Spinal cord (tissue), 10 donors: ENCODE measurements at places on chromosomes 5 and 9.
A peak's percentile ranks its signal among the peaks of the same experiment; 100 is the strongest.

DNA sequence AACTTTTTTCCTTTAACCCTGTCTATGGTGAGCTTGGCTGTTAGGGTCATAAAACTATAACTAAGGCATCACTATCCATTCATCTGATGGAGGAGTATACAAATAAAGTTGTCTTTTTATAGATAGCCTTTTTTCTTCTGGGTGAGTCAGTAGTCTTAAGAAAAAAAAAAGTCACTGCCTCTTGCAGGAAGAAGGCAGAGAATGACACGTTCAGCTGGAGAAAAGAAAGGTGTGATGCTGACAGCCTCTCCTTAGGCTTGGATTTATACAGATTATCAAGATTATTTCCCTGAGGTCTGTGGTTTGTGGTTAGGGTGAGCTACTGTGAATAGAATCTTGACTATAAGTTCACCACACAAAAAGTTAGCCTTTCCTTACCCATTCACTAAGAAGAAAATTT lies 23.0 kb downstream of the EPB41L4B start:
- DNase-seq: no peak

DNA sequence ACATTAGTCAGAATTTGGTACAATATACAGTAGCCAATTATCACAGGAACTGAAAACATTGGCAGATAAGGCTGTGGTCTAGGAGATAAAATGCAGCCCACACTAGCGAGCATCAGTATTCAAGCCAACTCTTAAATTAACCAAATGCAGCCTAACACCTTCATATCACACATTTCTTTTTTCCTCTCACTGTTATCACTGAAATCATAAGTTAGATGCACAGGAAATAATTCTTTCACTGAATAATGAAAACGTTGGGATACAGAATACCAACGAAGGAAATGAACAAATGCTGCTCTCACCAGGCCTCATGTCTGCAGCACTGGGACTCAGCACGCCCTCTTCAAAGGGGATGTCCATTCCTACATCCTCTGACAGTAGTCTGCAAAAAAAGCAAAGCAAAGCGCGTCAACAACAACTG lies 109.1 kb upstream of the PCA3 start:
- peak; percentile 24 for DNase-seq

- DNase-seq: no peak
Measured at GRCh38 chr9:77438653-77439052, 209.5 kb downstream of the GNA14 start.

- DNase-seq: no peak
Measured at GRCh38 chr5:93930098-93930497, 188.7 kb upstream of the POU5F2 start.

- DNase-seq: no peak
Measured at GRCh38 chr9:1366276-1366675, 316.1 kb downstream of the DMRT2 start.

- no peak for DNase-seq
Measured at GRCh38 chr5:181198905-181199519, 6.0 kb downstream of the TRIM7 start.

DNA sequence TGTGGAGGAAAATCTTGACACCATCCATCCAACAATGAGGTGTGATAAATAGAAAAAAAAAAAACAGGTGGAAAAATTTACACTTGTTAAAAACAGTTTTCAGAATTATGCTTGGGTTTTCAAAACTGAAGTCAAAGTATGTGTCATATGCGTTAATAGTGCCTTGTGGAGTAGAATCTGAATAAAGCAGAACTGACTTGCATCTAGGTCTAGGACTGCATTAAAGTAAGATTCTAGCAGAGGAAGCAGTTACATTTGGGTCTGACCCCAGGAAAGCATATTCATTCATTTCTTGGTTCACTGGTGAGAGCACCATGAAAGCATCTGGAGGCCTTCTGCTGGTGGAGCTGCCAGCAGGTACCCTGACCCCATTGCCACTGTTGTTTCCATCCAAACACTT lies 89.0 kb downstream of the MARCHF3 start:
- DNase-seq: no peak

- DNase-seq: no peak
Measured at GRCh38 chr9:23739753-23740152, 86.3 kb downstream of the ELAVL2 start.

DNA sequence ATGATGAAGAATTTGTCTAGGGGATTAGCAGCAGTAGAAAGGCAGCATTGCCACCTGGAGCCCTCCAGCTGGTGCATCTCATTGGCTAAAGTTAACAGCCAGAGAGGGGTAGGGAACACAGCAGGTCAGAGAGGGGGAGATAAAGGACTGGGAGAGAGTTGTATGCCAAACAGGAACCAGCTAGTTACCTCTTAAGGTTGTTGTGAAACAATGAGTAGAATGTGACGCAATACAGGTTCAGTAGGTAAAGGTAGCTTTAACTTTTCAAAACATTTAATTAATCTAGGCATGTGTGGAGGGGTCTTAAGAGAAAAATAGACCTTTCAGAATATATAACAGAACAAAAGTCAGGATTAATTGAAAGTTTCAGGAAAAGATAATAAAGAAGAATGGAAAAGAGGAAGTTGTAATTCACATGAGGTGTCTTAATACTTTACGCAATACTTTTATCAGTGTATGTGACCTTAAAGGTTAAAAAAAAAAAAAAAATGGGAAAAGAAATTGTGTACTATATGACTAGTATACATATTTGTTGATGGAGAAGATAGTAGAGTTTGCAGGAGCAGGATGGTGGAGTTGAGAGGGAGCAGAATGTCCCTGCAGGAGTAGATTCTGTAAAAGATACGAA lies 14.3 kb downstream of the FBXO38 start:
- no peak for DNase-seq

GRCh38 chr9:136729144-136729543 lies 13.6 kb downstream of the LCN10 start:
- DNase-seq: no peak

DNA sequence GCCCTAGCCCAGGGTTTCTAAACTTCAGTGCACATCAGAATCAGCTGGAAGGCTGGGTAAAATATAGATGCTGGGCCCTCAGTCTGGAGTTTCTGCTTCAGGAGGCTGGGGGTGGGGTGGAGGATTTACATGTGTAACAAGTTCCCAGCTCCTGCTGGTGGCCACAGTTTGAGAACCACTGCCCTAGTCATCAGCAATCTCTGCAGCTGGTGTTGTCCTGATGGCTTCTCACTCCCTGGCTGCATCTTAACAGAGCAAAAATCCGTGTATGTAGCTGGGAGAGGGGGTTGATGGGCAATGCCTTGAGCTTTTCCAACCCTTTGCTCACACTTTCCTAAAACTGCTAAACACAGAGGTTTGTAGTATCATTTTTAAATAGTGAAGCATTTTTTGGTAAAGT lies 186.0 kb upstream of the KLF9 start:
- DNase-seq: no peak

DNA sequence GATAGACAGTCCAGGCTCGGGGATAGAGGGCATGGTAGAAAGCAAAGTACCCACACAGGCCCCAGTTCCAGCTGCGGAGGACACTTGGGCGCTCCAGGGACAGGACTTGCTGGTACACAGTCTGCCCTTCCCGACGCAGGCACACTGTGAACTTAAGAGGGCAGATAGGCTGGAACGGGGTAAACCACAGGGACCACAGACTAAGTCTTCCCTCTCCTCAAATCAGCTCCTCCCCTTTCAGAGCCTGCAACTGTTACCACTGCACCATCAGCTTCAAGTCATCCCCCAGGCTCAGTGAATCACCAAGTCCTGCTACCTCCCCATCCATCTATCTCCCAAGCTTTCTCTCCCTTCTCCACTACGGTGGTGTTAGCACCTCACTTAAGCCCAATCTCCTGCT lies 7.3 kb downstream of the GBA2 start:
- DNase-seq: no peak

- no peak for DNase-seq
Measured at GRCh38 chr5:53645078-53645477, 84.6 kb downstream of the NDUFS4 start.

- DNase-seq: no peak
Measured at GRCh38 chr5:135231289-135231688, 167.7 kb downstream of the MACROH2A1 start.

DNA sequence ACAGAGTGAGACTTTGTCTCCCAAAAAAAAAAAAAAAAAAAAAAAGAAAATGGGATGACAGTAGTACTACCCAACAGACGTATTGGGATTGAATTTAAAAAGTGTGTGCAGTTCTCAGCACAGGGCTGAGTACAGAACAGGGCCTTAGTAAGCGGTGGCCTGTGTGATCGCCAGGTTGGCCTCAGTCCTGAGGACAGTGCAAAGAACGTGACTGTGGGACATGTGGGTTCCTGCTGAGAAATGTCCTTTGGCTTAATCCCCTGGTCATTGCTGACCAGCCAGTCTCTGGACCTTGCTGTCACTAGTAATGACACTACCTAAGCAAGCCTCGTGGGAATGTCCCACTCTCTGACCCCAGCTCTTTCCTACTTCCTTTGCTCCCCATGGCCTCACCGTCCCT lies 13.3 kb downstream of the GTF3C5 start:
- no peak for DNase-seq

DNA sequence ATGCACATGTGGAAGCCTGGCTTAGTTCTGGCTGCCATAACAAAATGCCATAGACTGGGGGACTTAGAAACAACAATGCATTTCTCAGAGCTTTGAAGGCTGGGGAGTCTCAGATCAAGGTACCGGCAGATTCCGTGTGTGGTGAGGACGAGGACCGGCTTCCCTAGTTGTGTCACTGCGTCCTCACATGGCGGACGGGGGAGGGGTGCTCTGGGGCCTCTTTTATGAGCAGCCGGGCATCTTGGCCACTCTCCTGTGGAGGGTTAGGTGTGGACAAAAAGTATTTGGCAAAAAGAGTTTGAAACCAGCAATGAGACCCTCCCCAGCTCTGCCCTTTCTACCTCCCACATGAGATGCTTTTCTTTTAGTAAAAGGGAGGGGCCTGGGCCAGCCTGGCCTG lies 118.5 kb upstream of the LPCAT1 start:
- DNase-seq: no peak

DNA sequence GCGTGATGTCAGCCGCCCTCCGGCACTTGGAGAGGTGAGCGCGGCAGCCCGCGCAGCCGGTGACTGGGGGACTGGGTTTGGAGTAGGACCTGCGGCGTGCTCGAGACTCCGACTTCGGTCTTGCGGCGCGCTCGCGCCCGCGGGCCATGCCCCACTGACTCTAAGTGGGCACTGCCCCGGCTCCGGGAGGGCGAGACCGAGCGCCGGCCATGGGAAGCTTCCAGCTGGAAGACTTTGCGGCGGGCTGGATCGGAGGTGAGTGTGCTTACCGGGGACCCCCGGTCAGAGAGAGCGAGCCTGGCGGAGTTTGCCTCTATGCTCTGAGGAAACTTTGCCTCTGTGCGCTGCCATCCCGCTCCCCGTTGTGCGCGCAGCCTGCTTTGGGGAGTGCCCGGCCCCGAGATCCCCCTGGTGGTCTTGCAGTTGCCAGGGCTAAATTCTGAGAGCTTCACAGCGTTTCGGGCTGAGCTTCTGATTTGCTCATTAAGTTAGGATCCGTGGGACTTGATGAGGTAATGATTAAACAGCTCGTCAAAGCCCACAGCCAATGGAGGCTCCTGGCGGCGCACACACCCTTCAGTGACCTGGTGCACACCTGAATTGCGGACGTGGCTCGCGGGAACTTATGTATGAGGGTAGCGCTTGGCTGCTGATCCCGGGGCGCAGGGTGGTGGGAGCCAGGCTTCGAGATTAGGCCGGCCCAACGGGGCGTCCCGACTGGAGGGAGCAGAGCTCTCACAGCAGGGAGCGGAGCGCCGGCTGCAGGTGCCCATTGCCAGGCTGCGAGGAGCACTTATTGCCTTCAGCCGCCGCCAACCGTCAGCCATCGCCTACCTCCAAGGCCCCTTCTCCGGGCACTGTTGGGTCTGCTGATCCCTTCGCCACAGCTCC lies at the start of gene SLC25A48:
Gene SLC25A48 (plus strand): TSS at position 25 of the 891 bp plus-strand sequence. CDS start 185 bp downstream, at position 210.
- DNase-seq: peak; percentile 48

DNA sequence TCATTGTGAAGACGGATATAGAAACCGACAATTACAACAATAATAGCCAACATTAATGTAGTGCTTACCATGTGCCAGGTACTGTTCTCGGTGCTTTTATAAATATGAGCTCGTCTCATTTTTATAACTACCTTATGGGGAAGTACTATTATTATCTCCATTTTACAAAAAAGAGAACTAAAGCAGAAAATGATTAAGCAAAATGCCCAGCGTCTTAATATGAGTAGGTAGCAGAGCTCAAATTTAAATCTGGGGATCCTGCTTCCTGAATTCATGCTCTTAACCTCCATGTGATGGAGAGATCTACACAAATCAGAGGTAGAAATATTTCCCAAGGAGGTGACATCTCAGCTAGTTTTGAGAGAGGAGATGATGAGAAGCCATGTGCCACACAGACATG lies 256.9 kb downstream of the TRIM32 start:
- DNase-seq: no peak

- DNase-seq: no peak
Measured at GRCh38 chr5:402615-403359, 40.2 kb upstream of the EXOC3 start.

GRCh38 chr9:74908665-74909064 lies 20.9 kb upstream of the TRPM6 start:
- DNase-seq: no peak

DNA sequence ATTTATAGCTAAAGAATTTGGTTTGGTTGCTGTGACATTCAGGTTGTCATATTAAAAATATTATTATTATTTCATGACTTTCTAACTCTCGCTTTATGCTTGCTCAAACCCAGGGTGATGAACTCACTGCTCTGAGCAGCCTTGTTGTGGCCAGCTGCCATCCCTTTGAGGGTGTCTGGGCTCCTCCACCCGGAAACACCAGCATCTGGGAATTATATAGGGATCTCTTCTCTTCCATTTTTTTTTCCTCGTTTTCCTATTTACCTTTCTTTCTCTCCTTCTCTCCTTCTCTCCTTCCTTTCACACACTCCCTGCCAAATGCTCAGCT lies 355.8 kb upstream of the SMARCA2 start:
- no peak for DNase-seq

- no peak for DNase-seq
Measured at GRCh38 chr5:90982576-90982975, 400.5 kb downstream of the ARRDC3 start.

GRCh38 chr5:153571162-153571561 lies 80.7 kb downstream of the GRIA1 start:
- DNase-seq: no peak

DNA sequence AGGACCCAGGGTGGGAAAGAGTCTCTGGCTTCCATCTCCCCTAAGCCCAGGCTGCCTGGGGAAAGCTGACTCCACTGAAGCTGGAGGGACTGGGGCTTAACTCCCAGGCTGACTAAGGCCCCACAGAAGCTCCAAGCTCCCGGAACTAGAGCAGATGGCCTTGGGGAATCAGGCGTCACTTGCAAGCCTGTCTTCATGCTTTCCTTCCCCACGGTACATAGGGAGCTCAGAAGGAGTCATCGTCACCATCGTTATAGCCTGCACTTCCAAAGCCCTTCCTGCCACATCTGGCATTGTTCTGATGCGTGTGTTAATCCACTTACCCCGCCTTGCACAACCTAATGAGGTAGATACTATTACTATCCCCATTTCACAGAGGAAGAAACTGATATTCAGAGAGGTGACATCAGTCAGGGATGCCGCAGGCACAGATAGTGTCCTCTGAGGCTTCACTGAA lies 11.5 kb downstream of the AQP3 start:
- no peak for DNase-seq

DNA sequence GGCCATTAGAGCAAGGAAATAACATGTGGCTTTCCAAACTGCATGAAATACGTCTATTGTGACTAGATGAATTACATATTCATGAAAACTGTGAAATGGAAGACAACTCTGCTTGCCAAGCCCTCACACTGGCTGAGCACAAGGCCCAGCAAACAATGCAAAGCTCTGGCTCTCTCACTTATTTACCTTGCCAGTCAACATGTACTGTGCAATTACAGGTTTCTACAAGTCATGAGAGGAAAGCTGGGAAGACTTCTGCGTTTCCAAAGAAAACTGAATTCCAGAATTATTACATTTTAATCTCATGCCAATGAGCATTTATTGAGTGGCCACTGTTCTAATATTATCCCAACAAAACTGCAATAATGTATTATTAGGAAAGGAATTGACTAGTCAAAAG lies 12.1 kb upstream of the C5orf63 start:
- DNase-seq: no peak
